CD8-positive, alpha-beta memory T cell (primary cell): ENCODE measurements at places on chromosomes 4 and X. TPM values are rescaled to one million over a fixed set of nuclear protein-coding genes. Genes with fewer than 3 reads are reported as not detected.

DNA sequence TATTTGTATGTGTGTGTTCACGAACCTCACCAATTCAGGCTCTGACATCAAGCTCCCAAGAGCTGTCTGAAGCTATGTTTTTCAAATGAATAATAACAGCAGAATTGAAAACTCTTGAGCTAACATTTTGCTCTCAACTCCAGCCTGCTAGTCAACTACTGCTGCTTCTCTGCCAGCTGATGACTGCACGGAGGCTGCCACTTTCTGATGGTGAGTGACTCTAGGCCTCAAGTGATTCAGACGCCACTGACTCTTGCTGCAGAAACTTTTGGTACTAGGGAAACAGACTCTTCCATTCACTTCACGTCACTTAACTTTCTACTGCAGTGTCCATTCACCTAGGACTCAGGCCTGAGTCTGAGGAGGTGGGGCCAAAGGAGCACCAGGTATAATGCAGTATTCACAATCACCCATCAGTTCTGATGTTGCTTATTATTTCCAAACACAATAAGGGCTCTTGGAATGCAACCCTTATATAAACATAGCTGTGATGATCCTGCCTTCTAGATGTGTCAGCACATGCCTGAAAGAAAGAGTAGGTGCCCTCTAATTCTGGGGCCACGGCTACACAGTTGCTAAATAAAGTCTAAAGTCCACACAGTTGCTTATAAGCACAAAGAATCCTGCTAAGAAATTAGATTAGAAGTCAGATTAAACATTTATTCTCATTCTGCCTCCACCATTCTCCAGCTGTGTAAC lies 16.0 kb downstream of the PRDM8 start:
- no peaks in the 10 kb centered on the region for H3K27me3 ChIP-seq
- H3K36me3 ChIP-seq: no peaks in the 10 kb centered on the region
- no peak overlapping the region for H3K27ac ChIP-seq

- H3K36me3 ChIP-seq: no peaks in the 10 kb centered on the region
- no peak overlapping the region for H3K4me3 ChIP-seq
- DNase-seq: no peak
- no peaks in the 10 kb centered on the region for H3K4me1 ChIP-seq
- no peak overlapping the region for H3K27ac ChIP-seq
- H3K27me3 ChIP-seq: no peaks in the 10 kb centered on the region
Measured at GRCh38 chrX:54076903-54077302, 32.6 kb upstream of the PHF8 start.

GRCh38 chr4:37908488-37909331 lies 17.8 kb downstream of the TBC1D1 start:
- no peak overlapping the region for H3K27ac ChIP-seq
- no peak overlapping the region for H3K4me3 ChIP-seq
- H3K4me1 ChIP-seq: no peaks in the 10 kb centered on the region
- peaks cover 4% of the 10 kb centered on the region for H3K36me3 ChIP-seq
- no peak for DNase-seq
- H3K27me3 ChIP-seq: no peaks in the 10 kb centered on the region

Gene MAGED4B
- 2.1 TPM for total RNA-seq

DNA sequence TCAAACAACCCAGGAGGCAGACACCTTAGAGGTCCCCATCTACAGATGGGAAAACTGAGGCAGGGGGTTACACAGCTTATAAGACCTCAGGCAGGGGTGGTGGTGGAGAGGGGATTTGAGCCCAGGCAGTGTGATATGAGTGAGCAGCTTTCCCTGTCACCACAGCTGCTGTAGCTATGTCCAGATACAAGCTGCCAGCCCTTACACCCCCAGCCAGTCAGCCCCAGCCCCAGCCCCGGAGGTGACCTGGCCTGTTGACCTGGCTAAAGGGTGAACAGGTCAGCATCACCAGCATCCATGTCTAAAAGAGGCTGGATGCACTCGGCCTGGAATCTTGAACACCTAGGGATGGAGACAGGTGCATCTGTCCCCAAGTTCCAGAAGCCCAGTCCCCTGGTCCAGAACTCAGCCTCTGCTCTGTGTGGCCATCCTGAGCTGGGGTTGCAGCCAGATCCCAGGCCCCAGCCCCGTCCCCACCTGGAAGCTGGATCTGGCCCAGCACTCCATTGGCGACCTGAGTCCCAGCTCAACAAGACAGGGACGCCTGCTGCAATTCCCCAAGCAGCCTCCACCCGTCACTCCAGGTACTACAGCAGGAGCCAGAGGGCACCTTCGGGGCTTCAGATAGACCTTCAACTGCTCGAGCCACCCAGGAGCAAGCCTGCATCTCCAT lies 89.5 kb downstream of the JAKMIP1 start:
- H3K27ac ChIP-seq: no peak overlapping the region
- no peaks in the 10 kb centered on the region for H3K36me3 ChIP-seq
- DNase-seq: no peak
- H3K4me1 ChIP-seq: no peaks in the 10 kb centered on the region
- H3K4me3 ChIP-seq: no peak overlapping the region

DNA sequence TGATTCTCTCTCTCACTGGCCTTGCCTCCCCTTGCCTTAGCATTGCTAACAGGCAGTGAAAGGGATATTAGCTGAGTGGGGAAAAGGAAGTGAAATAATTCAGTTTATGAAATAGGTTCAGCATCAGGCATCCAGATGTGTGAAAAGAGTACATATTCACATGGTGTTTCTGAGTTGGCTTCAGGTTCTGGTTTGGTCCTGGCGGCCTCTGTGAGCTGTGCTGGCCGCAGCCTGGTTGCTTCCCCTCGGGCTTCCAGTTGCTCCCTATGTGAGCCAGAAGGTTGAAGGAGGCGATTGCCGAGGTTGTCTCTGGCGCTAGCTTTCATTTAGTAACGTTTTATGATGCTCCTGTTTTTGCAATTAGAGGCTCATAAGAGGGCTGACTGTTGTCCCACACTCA lies 99.1 kb upstream of the TLR2 start:
- DNase-seq: no peak
- H3K36me3 ChIP-seq: peaks cover 30% of the 10 kb centered on the region
- no peaks in the 10 kb centered on the region for H3K4me1 ChIP-seq

DNA sequence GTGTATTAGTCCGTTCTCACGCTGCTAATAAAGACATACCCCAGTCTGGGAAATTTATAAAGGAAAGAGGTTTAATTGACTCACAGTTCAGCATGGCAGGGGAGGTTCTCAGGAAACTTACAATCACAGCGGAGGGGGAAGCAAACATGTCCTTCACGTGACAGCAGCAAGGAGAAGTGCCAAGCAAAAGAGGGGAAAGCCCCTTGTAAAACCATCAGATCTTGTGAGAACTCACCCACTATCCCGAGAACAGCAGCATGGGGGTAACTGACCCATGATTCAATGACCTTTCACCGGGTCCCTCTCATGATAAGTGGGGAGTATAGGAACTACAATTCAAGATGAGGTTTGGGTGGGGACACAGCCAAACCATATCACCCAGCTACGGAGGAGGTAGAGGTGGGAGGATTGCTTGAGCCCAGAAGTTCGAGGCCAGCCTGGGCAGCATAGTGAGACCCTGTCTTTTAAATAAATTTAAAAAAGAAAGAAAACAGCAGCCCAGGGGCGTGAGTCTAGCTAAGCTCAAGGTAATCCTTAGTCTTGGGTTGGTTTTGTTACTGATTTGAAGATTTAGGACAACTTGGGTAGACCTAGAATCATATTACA lies 46.4 kb upstream of the TMEM131L start:
- H3K4me3 ChIP-seq: no peak overlapping the region
- no peak for DNase-seq
- H3K36me3 ChIP-seq: no peaks in the 10 kb centered on the region

Gene NXF2B
- total RNA-seq: not detected

GRCh38 chrX:131288738-131289511 lies at the start of gene IGSF1:
TSS of gene IGSF1 (minus strand) at chrX:131289306. CDS start at chrX:131286674, 2,632 bp downstream.
- no peaks in the 10 kb centered on the region for H3K36me3 ChIP-seq
- H3K27me3 ChIP-seq: no peaks in the 10 kb centered on the region
- no peaks in the 10 kb centered on the region for H3K4me1 ChIP-seq
- H3K4me3 ChIP-seq: no peak within 1 kb of the TSS
- no peak within 1 kb of the TSS for H3K27ac ChIP-seq

Gene MND1
- 20.2 TPM for total RNA-seq
